ENCODE measurements at places on chromosomes 13 and 19.

GRCh38 chr19:57587529-57587928 is 3.6 kb downstream of the ZIK1 start:
- DNase-seq: peak; percentile 9

DNA sequence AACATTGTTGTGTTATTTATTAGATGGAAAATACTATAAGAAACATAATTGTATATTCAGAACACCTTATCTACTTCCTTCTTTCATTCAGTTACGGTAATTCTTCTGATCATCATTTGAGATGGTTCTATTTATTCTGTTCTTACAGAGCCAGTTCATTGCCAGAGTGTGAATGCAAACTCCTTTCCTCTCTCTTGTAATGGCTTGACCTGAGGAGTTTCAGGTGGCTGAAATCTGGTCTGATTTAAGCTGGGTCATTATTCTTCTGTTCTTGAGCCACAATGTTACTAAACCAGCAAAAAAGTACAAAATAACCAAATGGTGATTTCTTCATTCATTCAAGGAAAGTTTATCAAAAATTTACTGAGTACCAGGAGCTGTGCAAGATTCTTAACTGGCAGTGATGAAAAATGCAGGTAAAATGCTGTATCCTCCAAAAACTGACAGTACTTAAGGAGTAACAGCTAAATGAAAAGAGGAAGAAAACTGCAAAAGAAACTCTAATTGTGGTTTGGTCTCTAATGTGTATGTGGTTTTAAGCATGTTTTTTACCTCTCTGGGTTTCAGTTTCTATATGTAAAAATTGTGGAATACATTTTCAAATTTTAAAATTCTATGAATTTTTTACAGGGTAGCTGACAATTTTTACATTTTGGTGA is 182.4 kb upstream of the UFM1 start:
- DNase-seq: no peak

DNA sequence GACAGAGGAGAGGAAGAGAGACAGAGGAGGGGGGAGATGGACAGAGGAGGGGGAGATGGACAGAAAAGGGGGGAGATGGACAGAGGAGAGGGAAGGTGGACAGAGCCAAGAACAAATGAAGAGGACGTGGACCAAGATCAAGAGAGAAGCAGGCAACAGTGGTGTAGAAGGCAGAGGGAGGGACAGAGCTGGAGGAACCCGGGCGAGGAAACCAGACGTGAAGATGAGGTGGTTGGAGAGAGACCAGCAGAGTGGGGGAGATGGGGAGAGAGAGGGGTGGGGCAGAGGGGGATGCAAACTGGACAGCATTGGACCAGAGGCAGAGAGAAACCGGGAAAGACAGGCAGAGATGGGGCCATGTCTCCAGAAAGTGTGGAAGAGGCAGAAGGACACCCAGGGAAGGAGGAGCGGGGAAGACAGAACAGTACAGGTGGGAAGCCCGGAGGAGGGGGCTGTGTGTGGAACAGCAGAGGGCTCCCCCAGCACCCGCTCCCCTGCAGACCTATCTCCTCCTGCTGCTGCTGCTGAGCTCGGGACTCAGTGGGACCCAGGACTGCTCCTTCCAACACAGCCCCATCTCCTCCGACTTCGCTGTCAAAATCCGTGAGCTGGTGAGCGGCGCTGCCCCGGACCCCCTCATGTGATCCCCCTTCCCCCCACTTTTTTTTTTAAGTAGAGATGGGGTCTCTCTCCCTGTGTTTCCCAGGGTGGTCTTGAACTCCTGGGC is 1.3 kb downstream of the FLT3LG start:
- DNase-seq: no peak

DNA sequence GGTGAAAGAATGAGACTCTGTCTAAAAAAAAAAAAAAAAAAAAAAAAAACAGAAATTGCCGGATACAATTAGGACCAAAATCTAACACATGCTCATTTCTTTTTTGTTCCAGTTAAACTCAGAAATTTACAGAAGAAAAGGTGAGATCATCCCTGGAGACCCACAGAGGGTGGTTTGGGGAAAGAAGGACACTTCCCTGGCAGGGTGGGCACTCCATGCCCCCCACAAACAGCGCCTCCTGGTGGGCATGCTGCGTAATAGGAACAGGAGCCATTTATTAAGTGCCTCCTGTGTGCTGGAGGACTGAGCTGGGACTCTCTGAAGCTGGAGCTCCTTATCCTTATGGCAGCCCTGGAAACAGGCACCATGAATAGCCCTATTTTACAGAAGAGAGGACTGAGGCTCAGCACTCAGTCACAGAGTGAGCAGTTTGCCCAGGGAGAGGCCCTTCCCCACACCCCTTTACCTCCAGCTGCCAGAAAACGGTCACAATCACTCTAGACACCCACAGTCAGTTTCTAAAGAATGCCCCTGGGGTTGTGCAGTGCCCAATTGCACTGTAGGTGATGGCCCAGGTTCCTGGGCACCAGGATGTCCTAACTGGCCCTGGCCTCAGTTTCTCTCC is 10.1 kb downstream of the C19orf38 start:
- no peak for DNase-seq

DNA sequence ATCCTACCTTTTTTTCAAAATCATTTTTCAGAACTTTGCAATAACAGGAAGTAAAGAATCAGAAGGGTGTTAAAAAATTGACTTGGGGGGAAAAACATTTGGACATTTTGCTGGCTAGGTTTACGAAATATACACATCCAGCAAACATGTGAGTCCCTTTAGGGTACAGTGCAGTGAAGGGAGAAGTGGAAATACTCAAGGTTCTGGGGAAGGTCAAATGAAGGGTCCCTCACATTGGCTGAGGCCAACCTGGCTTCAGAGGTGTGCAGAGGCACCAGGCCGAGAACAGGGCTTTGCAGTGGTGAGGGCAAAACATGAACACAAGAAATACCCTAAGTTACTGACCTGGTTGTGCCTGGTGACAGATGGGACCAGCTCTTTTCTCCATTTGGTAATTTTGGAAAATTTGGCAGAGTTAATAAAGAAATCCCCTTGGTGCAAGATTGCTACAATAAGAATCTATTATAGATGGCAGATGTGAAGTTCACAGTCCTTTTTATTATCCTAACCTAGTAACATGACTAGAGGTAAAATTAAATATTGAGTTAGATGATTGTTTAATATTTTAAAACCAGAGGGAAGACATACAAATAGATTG is 1.5 kb upstream of the UPF3A start:
- DNase-seq: no peak

GRCh38 chr13:101915331-101915730 is 462.9 kb downstream of the ITGBL1 start:
- no peak for DNase-seq

GRCh38 chr19:16897029-16897855 is 8.4 kb downstream of the F2RL3 start:
- DNase-seq: peak; percentile 91

DNA sequence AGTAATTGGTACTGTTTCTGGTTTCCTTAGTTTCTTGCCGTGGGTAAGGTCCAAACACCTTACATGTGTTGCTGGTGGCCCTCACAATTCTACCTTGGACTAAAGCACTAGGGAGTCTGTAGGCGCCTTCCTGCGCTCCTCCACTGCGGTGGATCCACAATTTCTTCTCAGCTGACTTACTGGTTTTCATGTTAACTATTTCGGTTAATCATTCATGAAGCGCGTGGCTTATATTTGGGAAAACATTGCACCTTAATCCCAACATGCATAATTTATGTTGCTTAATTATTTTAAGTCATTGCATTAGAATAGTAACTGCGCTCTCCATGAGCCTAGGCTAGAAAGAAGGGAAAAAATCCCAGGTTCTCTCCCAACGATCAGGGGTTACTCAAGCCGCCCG is 37.7 kb downstream of the ARHGEF7 start:
- DNase-seq: no peak

DNA sequence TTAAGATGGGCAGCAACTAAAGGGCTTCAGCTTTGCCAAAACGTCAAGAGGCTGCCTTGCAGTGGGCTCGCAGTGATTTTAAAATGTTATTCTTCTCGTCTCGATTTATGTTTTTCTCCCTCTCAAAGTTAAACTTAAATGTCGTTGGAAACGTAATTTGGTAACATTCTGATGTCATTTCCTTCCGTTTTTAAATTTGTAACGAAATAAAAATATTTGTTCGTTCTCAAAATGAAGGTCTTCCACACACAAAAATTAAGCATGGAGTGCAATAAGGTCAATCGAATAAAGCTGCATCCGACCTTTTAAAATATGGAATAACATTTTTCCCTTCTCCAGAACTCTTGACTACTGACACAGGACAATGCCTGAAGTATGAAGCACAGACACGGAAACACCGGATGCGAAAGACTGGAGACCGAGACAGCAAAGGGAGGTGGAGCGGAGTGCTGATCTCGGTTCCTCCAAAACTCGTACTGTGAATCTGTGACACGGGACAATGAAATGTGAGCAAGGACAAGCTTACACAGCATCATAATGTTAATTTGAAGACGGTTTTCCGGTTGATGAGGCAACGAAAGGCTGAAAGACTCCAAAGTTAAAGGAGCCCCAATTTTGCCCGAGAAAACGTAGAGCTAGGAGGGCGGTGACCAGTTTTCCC is 850 bp downstream of the MTMR6 start:
- DNase-seq: peak; percentile 20

DNA sequence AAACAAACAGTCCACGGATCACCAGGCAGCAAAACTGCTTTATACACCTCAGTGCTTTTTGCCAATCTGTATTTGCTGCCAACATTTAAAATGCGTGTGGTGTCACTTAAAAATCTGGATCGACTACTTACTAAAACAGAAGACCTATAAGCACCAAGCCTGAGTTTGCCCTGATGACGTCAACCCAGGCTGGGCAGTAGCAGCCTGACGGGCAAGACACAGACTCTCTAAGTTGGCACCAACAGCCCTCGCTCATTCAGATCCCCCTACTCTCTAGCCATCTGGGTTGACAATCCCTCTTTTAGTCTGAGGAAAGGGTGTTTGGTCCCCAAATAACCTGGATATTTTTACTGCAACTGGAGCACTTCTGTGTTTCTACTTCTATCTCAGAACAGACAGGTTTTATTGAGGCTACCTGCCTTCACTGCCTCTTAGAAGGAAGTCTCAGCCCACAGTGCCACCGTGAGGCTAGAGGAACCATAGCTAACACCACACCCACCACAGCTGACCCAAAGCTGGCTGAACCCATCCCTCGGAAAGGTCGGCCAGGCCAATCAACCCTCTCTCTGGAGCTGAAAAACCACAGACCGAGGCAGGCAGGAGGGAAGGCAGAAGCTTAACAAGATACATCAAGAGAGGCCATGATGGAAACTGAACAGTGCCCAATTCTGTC is 6.9 kb downstream of the SUGP2 start:
- DNase-seq: no peak

DNA sequence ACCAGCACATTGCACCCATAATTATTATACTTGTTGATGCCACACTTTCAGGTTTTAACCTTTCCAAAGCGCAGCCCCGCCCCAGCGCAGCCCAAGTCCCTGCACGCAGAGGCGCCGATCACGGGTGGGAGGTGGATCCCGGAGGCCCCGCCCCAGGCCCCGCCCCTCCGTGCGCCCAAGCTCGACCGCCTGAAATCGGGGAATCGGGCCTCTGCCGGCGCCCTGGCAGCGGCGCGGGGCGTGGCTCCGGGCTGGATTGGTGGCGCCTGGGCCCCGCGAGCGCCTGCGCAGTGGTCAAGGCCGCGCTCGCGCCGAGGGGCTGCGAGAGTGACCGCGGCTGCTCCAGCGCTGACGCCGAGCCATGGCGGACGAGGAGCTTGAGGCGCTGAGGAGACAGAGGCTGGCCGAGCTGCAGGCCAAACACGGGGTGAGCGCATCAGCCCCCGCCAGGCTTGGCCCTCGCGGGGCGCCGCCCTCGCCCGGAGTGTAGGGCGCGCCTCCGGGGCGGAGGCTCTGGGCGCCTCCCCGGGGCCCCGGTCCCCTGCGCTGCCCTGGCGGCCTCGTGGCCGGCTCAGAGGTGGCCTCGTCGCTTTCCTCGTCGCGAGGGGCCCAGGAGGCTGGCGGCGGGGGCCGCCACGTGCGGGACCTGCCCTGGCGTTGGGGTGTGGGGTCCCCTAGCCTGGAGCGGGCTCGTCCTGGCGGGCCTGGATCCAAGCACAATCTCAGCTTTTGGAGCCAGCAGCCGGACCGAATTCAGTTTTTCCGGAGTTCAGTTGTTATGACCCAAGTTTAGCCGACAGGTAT is at the start of gene PDCD5:
Gene PDCD5, plus strand, starts transcription at position 290 of the 804 bp plus-strand sequence. Its CDS starts 72 bp downstream, at position 362.
- peak; percentile 97 for DNase-seq

- DNase-seq: no peak
Observed at GRCh38 chr13:71485913-71486312, 381.1 kb downstream of the DACH1 start.

GRCh38 chr19:29881386-29881785 is 60.7 kb upstream of the URI1 start:
- no peak for DNase-seq

DNA sequence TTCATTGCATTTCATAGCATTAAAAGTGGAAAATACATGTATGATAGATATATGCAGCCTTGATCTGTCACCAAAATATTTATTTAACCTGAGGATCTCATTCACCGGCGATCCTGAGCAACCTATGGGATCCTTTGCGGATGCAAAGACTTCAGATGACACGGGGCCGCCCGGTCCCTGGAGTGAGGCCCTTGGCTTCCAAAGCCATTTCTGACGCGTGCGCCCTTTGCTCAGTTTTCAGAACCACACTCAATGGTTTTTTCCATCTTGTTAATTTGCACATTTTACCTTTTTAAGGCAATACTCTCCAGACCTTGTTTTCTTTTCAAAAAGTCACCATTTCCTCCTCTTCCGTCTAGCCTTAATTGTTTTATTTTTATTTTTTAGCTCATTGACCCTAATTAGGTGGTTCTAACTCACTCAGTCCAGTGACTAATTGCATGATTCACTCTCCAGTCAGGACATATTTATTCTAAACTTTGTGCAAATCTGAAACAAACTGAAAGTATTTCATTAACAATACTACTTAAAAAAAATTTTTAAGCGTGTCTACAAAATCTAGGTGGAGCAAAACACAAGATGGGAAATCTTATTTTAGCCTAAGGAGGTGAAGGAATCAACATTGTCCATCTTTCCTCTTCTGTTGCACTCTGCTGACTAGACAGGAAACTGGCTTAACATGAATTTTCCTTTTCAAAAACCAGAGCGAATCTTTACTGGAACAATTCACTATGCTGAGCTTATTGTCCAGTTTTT is 47.9 kb downstream of the COL4A1 start:
- no peak for DNase-seq

- DNase-seq: peak; percentile 45
Observed at GRCh38 chr13:111177921-111178320, 62.8 kb downstream of the ARHGEF7 start.

- peak; percentile 40 for DNase-seq
Observed at GRCh38 chr19:42253245-42254088, 1.5 kb downstream of the ERF start.

DNA sequence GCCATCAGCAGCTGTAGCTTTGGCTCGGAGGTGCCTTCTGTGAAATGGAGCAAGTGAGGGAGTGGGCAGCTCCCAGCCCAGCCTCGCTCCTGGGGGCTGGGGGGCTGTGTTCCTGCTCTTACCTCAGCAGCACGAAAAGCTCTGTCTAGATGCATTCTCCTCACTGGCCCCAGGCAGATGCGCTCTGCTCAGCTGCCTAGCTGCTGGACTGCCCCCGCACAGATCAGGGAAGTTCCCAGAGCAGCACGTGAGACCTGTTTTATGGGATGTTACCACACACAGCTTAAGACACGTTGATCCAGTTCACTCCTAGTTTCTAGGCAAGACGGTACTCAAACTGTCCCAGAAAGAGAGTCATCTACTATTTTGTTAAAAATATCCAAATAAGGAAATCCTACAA is 13.6 kb downstream of the LCP1 start:
- DNase-seq: peak; percentile 88
